ENCODE measurements at places on chromosomes 2 and 18.

GRCh38 chr2:210561475-210561874, 5.1 kb downstream of the CPS1 start:
- peaks cover 5% of the 10 kb centered on the region for H3K4me1 ChIP-seq
- H3K36me3 ChIP-seq, result no peaks in the 10 kb centered on the region

DNA sequence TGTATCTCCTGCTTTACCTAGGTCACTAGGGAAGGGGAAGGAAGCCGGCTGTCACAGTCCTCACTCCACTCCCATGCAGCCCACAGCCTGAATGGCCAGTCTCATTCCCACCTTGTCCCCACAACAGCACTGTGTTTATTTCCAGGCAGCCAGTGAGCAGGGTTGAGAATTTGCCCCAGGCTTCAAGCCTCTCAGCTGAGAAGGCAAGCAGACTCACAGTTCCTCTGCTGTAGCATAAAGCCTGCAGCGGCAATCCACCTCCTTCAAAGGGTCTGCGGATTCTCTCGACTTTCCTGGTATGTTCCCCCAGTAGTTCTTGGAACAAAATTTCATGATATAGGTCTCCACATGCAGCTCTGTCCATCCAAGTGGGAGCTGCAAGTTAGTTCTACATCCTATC, 262.9 kb upstream of the GULP1 start:
- no peak for DNase-seq
- no peak overlapping the region for H3K27ac ChIP-seq
- H3K4me1 ChIP-seq, result peaks cover 7% of the 10 kb centered on the region
- peaks cover 3% of the 10 kb centered on the region for H3K27me3 ChIP-seq

DNA sequence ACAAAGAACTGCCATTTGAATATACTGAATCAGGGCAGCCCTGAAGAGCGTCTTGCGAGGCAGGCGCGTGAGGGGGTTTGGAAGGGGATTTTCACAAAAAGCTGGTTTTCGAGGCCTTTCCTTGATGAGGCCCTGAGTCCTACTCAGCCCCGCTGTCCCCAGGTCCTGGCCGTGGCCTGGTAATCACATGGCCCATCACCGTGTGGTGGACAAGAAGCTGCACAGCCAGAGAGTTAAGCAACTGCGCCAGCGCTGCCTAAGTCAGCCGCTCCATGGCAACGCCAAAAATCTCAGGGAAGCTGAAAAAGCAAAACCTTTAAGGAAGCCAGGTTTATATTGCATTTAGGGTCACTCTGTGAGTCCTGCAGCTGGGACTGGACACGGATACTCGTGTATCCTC, 341.2 kb upstream of the MYT1L start:
- no peaks in the 10 kb centered on the region for H3K36me3 ChIP-seq
- no peaks in the 10 kb centered on the region for H3K27me3 ChIP-seq
- no peak for DNase-seq

- H3K4me3 ChIP-seq, result no peak overlapping the region
- H3K27ac ChIP-seq, result no peak overlapping the region
- H3K4me1 ChIP-seq, result peaks cover 16% of the 10 kb centered on the region
Observed at GRCh38 chr2:176488431-176488830, 219.2 kb downstream of the MTX2 start.

DNA sequence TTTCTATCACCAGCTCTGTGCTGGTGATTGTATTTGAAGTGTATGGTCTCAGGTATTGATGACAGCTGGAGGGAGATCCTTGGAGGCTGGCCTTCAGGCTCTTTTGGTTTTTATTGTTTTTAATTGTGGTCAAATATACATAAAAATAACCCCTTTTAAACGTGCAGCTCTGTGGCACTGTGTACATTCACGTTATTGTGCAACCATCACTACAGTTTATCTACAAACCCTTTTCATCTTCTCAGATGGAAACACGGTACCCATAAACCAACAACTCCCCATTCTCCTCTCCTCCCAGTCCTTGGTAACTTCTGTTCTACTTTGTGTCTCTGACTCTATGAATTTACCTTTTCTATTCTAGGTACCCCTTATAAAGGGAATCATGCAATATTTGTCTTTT, 79.3 kb upstream of the ATP8B1 start:
- peaks cover 4% of the 10 kb centered on the region for H3K4me1 ChIP-seq
- DNase-seq, result no peak
- H3K27me3 ChIP-seq, result no peaks in the 10 kb centered on the region
- no peak overlapping the region for H3K27ac ChIP-seq
- H3K36me3 ChIP-seq, result no peaks in the 10 kb centered on the region

DNA sequence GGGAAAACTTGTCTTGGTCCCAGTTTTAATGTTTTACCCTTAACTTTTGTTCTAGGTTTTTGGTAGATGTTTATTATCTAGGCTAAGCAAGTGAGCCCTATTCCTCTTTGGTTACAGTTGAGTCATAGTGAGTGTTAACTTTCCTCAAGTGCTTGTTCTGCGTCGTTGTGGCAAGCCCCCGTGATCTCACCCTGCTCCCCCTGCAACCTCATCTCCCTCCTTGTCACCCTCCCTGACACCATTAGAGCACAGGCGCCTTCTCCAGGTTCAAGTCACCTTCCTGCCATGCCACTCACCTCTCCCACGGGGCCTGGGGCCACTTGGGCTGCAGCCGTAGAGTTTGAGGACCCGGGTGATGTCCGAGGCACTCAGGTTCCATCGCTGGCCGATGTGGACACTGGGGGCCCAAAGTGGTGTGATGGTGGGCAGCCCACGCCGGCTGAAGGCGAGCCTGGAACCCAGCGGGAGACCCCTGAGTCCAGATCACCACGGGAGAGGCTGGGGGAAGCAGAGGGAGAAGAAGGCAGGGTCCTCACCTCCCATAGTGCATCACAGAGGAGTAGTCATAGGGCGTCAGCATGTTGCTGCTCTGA, 8.7 kb downstream of the ASTL start:
- no peaks in the 10 kb centered on the region for H3K4me1 ChIP-seq
- no peak overlapping the region for H3K27ac ChIP-seq
- no peak overlapping the region for H3K4me3 ChIP-seq
- no peak for DNase-seq

GRCh38 chr2:126655500-126656430, at the start of gene GYPC:
TSS of gene GYPC (plus strand) at chr2:126656158. CDS start at chr2:126656264, 106 bp downstream.
- H3K4me1 ChIP-seq, result peaks cover 43% of the 10 kb centered on the region
- H3K36me3 ChIP-seq, result peaks cover under 1% of the 10 kb centered on the region
- peak within 1 kb of the TSS; percentile 80 for H3K27ac ChIP-seq
- DNase-seq, result peak; percentile 58
- peak within 1 kb of the TSS; percentile 94 for H3K4me3 ChIP-seq

GRCh38 chr2:108825254-108825653, 38.7 kb downstream of the CCDC138 start:
- no peaks in the 10 kb centered on the region for H3K4me1 ChIP-seq
- no peak for DNase-seq
- H3K36me3 ChIP-seq, result peaks cover 29% of the 10 kb centered on the region
- no peak overlapping the region for H3K4me3 ChIP-seq
- H3K27ac ChIP-seq, result no peak overlapping the region
- H3K27me3 ChIP-seq, result no peaks in the 10 kb centered on the region

All from type B pancreatic cell (in vitro differentiated cells).